Urothelium cell line (cell line): ENCODE measurements at places on chromosomes 11 and 22.

GRCh38 chr22:30892731-30893221, 75.8 kb downstream of the MORC2 start:
- no peak for DNase-seq

DNA sequence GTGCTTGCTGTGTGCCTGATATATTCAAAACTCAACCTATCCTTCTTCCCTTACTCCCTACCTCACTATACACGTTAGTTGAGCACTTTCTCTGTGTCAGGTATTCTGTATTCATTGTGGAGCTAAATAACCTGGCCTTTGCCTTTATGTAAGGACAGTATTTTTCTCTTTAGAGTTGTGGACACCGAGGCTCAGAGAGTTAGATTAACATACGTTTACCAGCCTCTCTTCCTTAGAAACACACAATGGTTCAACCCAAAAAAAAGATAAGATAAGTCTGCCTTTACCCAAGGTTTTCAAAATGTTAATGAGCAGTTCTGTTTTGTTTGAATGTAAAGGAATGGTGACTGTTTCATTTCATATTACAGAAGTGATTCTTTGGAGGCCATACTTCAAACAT, 45.0 kb downstream of the CBL start:
- no peak for DNase-seq

GRCh38 chr22:44363013-44363979, 50.5 kb upstream of the SHISAL1 start:
- peak; percentile 90 for DNase-seq

- DNase-seq: no peak
Observed at GRCh38 chr11:92306966-92307510, 82.4 kb downstream of the FAT3 start.

GRCh38 chr11:59560702-59561473, 49.5 kb downstream of the OR4D9 start:
- DNase-seq: peak; percentile 86

GRCh38 chr11:125293596-125293995, 129.0 kb downstream of the PKNOX2 start:
- no peak for DNase-seq

DNA sequence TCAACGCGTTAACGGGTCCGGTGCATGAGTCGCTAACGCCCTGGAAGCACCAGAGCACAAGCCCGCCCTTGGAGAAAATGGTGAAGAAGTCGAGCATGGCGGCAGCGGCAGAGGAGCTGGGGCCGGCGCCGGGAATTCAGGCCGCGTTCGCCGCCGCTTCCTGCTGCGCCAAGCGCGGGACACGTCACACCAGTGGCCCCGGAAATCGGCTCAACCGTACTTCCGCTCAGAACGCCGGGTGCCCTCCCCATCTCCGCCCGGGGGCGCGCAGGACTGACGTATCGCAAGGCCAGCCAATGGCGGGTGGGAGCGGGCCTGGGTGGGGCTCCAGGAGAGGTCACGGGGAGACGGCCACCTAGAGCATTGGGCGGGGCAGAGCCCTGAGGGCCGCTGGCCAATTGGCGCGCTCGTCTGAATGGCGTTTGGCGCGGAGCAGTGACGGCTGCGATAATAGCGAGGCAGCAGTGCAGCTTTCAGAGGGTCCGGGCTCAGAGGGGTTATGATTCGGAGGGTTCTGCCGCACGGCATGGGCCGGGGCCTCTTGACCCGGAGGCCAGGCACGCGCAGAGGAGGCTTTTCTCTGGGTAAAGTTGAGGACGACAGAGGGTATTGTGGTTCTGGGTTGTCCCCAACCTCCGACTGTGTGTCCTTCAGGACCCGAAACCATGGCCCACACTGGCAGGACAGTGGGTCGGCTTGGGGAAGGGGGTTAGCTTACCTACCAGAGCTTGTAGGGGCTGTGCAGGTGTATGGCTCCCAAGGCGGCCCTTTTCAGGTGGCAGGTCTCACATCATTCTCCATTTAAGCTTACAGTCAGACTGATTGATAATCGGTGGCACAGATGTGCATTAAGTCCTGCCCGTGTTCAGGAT, at the start of the genes FOXRED1 and SRPRA:
FOXRED1 (plus strand) TSS at position 447 of the 872 bp plus-strand sequence; CDS start at position 500, 53 bp downstream.
SRPRA (minus strand) TSS at position 188 of the 872 bp plus-strand sequence; CDS start at position 97, 91 bp downstream.
- peak; percentile 99 for DNase-seq

DNA sequence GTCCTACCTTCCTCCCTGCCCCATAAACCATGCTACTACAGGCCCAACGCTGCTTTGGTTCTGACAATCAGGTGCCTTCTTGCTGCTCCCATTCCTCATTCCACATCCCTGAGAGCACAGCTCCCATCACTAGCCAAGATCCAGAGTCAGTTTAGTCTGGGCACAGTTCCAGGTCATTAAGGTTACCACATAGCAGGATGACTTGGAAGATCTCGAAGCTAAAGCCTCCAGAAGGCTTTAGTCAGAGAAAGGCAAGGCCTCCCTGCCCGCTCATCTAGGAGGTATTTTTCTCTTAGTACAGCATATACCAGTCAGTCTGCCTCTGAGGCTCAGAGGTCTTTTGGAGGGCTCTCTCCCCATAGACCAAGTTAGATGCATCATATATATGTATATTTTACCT, 30.3 kb downstream of the TRIM66 start:
- DNase-seq: peak; percentile 14

DNA sequence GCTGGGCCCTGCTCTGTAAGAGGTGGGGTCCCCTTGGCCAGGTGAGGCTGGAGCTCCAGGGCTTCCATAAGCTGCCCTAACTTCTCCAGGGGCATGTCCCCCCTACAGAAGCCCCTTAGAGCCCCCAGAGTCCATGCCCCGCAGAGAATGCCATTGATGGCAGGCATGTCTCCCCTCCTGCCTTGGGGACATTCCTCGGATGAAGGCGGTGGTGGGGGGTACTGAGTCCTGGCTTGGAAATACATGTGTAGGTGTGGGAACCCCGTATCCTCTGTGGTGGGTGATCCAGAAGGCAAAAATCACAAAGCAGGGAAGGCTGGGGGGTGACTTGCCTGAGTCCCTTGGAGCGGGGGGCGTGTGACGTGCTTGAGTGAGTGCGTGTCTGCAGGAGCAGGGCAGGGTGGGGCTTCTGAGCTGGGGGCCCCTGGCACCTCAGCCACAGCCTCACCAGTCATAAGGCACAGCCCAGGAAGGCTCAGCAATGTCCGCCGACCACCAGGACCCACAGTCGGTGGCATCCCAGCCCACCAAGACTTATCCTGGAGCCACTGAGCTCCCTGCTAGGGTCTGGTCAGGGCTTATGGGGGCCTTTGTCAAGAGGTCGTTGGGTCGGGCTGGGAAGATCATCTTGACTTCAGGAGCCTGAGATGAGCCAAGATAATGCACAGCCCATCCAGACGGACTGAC, 69.8 kb upstream of the KCNQ1OT1 start:
- no peak for DNase-seq

DNA sequence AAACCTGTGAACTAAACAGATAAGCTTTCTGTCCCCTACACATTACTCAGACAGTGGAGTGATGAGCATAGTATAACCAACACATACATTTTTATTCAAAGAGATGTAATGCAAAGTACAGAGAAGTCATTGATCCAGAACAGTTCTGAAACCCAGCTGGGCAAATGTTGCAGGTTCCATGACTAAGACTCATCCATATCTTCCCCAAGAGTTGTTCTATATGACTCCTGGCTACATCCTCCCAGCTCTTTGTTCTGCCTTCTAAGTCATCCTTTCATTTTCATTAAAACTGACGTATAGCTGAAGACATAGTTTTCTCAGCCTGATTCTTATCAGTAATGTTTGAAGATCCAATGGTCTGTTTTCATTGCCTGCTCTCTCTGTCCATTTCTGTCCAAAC, 47.3 kb downstream of the PLAAT5 start:
- DNase-seq: no peak

DNA sequence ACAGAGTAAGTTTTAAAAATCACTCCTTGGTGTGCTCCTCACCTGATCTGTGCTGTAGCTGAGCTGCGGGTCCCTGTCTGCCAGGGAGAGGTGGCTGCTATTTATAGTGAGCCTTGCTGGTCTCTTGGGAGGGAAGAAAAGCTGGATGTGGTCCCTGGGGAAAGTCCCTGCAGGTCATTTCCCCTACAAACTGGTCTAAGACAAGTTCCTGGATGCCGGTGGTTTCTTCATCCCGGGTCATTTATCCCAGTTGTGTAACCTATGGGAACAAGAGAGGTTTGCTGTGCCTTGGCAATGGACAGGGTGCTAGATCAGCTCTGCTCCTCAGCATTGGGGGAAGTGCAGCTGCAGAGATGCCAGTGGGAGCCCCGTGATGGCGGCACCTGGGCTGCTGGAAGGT, at the start of gene SAA2:
SAA2 (minus strand) TSS at position 108 of the 400 bp plus-strand sequence. CDS start 657 bp downstream, outside the sequence.
- DNase-seq: no peak

DNA sequence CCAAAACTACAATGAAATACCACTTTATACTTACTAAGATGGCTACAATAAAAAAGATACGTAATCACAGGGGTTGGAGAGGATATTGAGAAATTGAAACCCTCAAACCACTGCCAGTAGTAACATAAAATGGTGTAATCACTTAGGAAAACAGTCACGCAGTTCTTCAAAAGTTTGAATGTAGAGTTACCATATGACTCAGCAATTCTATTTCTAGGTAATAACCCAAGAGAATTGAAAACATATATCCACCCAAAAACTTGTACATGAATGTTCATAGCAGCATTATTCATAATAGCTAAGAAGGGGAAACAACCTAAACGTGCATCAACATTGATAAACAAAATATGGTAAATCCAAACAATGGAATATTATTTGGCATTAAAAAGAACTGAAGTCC, 24.4 kb upstream of the PSMA1 start:
- no peak for DNase-seq

DNA sequence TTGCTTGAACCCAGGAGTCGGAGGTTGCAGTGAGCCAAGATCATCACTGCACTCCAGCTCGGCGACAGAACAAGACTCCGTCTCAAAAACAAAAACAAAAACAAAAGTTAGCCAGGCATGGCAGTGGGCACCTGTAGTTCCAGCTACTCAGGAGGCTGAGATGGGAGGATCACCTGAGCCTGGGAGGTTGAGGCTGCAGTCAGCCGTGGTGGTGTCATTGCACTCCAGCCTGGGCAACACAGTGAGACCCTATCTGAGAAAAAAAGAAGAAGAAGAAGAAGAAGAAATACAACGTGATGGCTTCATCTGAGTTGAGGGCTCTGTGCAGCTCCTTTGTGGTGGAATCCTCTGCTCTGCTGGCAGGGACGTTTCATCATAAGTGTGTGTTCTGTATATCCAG, 10.0 kb upstream of the TNNT3 start:
- no peak for DNase-seq

DNA sequence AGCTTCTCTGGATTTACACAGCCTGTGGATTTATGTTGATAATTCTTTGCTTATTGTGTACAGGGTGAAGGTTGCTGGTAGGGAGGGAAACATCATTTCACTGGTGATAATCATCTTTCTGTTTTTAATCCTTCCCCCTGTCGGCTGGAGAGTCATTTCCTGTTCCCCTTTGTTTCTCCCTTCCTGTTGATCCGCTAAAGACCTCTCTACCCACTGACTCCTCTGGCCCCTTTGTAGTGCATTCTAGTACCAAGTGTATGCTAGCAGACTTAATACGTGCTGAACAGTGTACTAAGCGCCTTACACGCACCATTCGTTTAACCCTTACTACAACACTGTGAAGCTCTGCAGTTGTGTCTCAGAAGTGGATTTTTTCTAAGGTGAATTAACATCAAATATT, 19.0 kb upstream of the OR9Q1 start:
- DNase-seq: no peak

- no peak for DNase-seq
Observed at GRCh38 chr11:101215069-101215468, 85.5 kb upstream of the PGR start.

- DNase-seq: no peak
Observed at GRCh38 chr11:95074792-95075563, 8.3 kb downstream of the SRSF8 start.

DNA sequence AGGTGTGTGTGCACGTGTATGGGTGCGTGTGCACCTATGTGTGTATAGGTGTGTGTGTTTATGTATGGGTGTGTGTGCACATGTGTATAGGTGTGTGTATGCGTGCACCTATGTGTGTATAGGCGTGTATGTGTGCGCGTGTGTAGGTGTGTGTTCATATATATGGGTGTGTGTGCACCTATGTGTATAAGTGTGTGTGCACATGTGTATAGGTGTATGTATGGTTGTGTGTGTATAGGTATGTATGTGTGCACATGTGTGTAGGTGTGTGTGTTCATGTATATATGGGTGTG, 26.9 kb downstream of the KCNQ1 start:
- DNase-seq: no peak

GRCh38 chr22:24526191-24526590, 28.7 kb downstream of the GUCD1 start:
- no peak for DNase-seq

- DNase-seq: peak; percentile 10
Observed at GRCh38 chr11:67665541-67666302, 8.7 kb downstream of the ALDH3B2 start.

DNA sequence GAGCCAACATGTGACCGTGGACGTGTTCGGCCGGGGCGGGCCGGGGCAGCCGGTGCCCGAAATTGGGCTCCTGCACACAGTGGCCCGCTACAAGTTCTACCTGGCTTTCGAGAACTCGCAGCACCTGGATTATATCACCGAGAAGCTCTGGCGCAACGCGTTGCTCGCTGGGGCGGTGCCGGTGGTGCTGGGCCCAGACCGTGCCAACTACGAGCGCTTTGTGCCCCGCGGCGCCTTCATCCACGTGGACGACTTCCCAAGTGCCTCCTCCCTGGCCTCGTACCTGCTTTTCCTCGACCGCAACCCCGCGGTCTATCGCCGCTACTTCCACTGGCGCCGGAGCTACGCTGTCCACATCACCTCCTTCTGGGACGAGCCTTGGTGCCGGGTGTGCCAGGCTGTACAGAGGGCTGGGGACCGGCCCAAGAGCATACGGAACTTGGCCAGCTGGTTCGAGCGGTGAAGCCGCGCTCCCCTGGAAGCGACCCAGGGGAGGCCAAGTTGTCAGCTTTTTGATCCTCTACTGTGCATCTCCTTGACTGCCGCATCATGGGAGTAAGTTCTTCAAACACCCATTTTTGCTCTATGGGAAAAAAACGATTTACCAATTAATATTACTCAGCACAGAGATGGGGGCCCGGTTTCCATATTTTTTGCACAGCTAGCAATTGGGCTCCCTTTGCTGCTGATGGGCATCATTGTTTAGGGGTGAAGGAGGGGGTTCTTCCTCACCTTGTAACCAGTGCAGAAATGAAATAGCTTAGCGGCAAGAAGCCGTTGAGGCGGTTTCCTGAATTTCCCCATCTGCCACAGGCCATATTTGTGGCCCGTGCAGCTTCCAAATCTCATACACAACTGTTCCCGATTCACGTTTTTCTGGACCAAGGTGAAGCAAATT, 1.8 kb downstream of the FUT4 start:
- DNase-seq: no peak

GRCh38 chr11:17813391-17814059, 78.9 kb downstream of the KCNC1 start:
- peak; percentile 46 for DNase-seq

DNA sequence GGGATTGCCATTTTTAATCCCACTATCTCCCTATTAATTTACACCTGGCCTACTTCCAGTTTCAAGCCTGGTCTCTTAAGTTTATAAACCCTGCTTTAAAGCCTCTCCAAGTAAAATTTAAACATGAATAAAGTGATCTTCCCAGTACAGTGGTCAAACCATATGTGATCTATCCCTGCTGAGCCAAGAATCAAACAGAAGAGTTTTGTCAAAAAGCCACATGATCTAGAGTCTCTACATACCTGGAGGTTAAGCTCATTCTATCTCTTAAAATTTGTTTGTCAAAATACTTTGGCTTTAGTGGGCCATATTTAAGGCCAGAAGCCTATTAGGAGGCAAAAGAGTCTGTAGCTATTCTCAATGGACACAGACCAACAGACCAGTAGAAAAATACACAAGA, 42.9 kb upstream of the DDI1 start:
- DNase-seq: no peak

GRCh38 chr11:108117746-108118371, 3.5 kb upstream of the ACAT1 start:
- peak; percentile 27 for DNase-seq
